ENCODE measurements at places on chromosomes 5 and 9.

DNA sequence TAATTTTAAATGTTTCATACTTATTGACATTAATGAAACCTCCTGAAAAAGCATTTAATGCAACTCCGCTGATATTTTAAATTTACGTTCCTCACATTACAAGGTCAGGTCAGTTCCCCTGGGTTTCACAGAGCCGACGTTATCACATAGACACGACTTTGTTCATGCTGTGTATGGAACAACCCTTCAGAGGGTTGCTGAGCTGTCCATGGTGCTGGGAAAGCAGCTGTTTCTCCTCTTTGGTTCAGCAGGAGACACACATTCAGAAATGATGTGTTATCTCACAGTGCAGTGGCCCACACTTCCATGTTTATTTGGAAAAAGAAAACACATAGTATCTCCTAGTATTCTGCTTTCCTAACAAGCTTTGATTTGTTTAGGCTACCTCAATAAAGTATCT, 53.5 kb downstream of the PPP2R2B start:
- DNase-seq: no peak

GRCh38 chr9:126695701-126696400, 82.1 kb downstream of the LMX1B start:
- DNase-seq: no peak

GRCh38 chr9:97666907-97667686, 30.0 kb downstream of the XPA start:
- no peak for DNase-seq

GRCh38 chr9:134842321-134842720, 38.3 kb upstream of the FCN2 start:
- no peak for DNase-seq

- DNase-seq: no peak
Measured at GRCh38 chr5:174282391-174282790, 236.9 kb downstream of the NSG2 start.
